Fibroblast of skin of left quadriceps (primary cell): ENCODE measurements at places on chromosomes 1 and 21.

- no peak for DNase-seq
Observed at GRCh38 chr1:55685560-55685959, 470.4 kb upstream of the USP24 start.

- no peak for DNase-seq
Observed at GRCh38 chr1:182785181-182785580, 4.4 kb upstream of the NPL start.

- DNase-seq: no peak
Observed at GRCh38 chr1:1758692-1759455, 19.4 kb downstream of the NADK start.

DNA sequence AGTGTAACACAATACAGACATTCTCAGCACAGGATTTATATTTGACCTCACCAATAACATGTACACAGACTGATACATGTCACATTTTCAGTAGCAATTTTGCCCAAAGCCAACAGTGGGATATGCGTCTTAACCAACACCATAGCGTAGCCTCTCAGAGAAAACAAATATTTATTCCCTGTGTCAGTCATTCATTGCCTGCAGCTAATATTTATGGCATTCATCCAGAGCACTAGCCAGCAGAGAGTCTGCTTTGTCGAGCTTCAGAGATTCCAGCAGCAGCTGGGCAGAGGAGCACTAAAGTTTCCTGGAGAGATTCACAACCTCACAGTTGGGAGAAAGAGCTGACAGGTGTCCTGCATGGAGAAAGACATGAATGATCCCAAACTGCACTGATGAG lies 400.7 kb upstream of the DAB1 start:
- no peak for DNase-seq

DNA sequence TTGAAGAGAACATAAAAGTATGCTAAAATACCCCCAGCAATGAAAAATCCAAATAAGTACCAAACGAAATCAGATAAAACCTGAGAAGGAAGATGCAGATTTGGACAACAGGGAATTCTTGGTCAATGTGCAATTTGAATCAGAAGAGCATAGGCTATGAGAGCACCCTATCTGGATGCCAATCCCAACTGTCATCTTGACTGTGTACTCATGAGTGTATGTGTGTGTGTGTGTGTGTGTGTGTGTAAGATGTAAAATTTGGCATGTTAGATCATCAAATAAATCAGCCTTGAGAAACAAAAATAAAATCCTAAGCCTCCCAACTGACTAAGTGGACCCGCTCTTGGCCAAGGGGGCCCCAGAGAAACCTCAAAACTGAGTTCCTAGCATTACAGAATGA lies 18.0 kb upstream of the SPRR2G start:
- DNase-seq: no peak

DNA sequence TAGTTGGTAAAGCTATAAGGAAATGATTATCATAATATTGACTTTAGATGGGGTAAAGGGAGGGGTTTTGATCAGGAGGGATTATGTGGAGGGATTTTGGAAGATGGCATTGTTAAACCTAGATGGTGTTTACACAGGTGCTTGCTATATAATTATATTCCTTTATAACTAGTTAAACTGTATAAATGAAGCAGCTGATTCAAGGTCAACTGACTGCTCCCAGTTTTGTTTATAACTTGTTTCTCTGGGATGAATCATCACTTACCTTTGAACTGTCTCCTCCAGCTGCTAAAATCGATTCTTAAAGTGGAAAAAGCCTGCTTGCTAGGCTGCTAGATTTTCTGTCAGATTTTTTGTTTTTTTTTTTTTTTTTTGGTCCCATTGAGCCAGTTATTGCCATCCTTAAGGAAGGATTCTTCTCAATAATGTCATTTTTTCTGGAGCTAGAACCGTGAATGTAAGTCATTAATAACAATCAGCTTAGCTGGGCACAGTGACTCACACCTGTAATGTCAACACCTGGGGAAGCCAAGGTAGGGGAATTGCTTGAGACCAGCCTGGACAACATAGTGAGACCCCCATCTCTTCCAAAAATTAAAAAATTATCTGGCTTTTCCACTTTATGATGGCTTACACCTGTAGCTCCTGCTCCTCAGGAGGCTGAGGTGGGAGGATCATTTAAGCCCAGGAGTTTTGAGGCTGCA lies 153.2 kb downstream of the PIK3R3 start:
- no peak for DNase-seq

DNA sequence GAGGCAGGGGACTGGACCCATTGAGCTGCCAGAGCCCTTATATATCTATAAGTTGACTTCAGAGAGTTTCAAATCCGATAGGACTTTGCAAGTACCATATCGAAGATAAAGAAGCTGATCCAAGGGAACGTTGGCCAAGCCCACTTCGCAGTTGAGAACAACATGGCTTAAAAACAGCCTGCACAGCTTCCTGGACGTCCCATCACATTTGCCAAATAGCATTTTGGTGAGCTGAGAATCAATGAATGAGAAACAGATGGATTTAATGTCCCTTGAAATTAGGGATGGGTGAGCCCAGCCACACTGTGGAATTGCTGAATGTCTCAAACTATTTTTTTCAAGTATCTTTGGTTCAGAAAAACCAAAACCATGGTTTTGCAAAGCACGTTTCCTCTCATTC lies 64.8 kb downstream of the KCNJ15 start:
- DNase-seq: no peak

DNA sequence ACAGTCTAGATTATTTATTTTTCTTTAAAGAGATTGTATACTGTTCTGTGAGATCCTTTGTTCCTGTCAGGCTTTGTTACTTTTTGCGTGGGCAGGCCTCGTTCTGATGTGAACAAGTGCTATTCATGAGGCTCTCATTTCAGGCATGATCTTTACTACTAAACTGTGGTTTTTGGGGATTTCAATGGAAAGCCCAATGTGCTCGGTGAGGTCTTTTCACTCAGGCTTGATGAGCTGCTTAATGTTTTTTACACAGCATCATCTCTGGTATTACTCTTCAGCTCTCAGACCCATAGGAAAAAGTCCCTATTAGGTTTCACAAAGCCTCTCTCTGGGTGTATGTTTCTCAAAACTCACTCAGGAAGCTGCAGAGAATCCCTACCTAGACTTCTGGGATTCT lies 419.4 kb downstream of the GPATCH2 start:
- DNase-seq: no peak

DNA sequence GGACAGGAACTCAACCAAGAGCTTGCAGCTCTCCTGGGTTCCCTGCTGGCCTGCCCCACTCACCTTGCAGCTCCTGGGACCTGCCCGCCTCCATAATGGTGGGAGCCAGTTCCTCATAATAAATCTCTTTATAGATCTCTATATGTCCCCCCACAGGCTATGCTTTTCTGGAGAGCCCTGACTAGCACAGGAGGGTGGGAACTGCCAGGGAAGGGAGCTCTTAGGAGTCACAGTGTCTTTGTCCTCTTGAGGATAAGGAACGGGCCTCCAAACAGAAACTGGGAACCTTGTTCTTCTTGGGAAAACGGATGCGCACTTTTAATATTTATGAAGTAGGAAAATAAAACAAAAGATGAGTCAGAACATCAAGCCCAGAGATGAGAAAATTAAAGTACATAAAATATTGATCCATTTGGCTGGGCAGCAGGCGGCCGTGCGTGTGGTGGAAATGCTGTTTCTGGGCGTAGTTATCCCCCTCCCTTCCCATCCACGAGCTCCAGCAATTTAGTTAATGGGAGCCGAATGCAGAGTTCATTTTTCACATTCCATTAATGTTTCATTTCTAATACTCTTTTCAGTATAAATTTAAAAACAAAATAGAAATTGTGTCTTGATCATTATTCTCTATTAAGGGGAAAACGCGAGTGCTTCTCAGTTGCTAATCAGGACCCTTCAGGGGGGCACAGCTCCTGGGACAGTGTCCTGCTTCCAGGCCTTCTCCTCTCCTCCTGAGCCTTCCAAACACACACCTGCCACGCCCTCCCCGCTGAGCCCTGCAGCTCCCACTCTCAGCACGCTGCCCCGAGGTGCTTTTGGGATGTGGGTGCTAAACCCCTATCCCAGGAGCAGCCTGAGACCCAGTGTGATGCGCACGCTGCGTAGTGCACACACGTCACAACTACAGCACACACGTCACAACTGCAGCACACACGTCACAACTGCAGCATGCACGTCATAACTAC lies 323.3 kb upstream of the AJAP1 start:
- DNase-seq: no peak

- DNase-seq: no peak
Observed at GRCh38 chr1:160449494-160449893, 49.1 kb downstream of the VANGL2 start.

DNA sequence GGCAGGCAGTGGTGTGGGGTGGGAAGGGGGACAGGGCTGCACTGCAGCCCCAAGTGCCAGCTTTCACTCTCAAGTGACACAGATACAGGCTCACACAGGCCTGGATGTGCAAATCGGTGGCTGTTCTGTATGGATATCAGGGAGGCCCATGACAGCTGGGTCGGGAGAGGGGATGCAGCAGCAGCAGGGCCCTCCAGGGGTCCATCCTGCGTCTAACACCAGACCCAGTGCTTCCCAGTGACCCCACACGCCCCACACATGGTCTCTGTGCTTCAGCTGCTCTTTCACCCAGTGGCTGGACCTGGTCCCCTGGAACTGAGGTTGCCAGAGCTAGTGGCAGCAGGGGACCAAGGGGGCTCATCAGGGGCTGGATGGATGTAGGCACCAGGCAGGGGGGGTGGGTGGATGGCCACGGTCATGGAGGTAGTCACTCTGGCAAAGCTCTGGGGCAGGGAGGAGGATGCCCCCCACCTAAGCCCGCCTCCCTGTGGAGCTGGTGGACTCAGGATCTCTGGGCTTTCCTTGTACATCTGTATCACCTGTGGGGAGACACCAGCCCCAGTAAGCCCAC lies 13.9 kb downstream of the BTBD19 start:
- no peak for DNase-seq

- DNase-seq: no peak
Observed at GRCh38 chr1:25944986-25945385, 38.8 kb upstream of the STMN1 start.

DNA sequence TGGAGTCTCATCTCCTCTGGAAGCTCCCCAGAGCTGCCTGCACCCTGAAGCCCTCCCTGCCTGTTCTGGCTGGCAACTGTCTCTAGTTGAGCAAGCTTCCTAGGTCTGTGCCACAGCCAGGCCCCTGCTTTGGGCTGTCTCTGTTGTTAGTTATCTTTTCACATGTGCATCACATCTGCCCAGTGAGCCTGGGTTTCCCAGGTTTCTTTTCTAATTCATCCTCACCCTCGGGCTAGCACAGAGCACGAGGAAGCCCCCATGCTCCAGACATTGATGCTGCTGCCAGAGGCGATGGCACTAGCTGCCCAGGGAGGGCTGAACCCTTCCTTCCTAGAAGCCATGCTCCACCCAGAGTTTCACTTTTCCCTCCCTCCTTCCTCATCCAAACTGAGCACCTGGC lies 27.2 kb downstream of the RASSF5 start:
- DNase-seq: no peak

- DNase-seq: no peak
Observed at GRCh38 chr1:3241236-3241550, 172.2 kb downstream of the PRDM16 start.

GRCh38 chr21:20040768-20041167 lies 957.4 kb upstream of the NCAM2 start:
- DNase-seq: no peak

- peak; percentile 12 for DNase-seq
Observed at GRCh38 chr1:29912425-29912824, 676.1 kb downstream of the PTPRU start.

DNA sequence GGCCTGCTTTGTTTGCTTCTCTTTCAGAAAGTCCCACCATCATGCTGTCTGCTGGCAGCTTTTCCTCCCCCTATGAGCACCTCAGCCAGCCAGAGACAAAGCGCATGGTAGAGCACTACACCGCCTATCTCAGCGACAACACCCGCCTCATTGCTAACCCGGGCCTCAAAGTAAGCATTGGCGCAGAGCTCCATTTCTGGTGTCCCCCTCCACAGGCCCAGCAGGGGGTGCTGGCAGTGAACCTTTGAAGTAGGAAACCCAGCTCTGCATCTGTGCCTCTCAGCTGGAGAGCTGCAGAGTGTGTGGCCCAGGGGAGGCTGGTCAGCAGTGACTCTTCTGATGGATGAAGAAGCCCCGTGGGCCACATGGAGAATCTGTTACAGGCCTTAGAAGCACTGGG lies 81.2 kb upstream of the RAVER2 start:
- DNase-seq: no peak

GRCh38 chr1:230254265-230254664 lies 171.9 kb downstream of the PGBD5 start:
- no peak for DNase-seq

DNA sequence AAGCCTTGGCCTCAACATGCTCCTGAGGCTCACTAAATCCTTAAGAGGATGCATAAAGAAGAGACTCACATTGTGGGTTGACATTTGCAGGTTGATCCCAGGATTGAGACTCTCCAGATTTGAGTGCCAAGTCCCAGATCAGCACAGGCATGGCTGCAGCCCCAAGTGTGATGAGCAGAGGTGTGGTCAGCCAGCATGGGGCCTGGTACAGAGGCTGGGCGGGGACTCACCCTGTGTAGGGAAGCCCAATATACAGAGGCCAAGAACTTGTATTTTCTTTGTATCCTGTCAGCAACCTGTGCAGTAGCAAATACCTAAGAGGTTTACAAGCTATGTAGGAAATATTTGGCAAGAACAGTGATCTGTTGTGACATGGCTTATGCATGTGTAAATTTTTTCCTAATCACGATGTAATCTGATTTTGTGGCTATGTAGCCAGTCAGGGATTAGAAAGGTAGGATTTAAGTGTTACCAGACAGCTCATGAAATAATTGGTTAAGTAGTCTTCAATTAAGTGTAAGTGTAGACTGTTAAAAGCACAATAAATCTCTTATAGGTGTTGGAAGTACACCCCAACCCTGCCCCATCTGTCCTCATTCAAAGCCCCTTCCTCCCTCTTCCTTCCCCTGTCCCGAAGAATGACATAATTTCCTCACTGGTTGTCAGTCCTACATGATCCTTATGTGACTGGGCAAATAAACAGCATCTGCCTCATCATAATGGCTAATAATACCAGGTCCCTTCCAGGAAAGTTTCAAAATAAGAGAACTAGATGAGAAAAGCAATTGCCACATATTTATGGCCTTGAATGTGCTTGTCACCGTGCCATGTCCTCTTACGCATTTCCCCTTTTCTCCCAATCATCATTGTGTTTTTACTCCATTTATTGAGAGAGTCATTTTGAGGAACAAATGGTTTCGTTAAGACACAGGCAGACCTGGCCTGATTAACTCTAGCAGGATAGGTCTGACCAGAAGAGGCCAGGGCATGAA lies 120.9 kb downstream of the HLX start:
- no peak for DNase-seq
